ENCODE measurements at places on chromosomes 13 and 19. TPM values are rescaled to one million over a fixed set of nuclear protein-coding genes. Genes with fewer than 3 reads are reported as not detected.

The WDR87 gene
- not detected for total RNA-seq

DNA sequence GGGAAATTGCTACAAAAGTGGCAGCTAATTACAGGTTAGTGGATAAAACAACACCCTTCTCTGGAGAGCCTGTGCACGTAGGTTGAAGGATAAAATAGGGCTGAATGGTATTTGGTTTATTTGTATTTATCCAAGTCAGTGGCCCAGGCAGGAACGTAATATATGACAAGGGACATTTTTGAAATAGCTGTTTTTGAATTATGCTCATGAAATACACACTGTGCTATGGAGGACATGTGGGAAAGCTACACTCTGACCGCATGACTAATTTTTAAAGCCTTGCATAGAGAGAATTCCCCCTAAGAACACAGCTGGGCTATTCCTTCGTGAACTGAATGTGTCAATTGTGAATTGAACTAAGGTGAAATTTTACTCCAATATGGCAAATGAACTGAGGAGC, 292.1 kb upstream of the MAB21L1 start:
- no peak for DNase-seq

The KRTDAP gene
- 5,026 TPM for total RNA-seq

DNA sequence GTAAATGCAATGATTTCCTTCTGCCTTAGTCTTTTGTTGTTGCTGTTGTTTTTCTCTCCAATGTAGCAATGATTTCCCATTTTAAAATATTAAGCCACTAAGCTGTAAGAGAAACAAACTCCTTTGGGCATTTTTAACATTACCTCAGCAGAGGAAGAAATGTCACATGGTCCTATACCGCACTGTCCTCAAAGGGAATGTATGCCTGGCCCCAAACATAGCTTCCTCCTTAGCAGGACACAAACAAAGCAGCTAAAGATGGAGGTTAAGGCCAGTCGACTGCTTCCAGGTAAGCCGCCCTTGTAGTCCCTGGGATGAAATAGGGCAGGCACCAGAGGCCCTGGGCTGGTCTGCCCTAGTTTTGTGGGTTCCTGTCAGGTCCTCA, 249.0 kb downstream of the TSHZ3 start:
- DNase-seq = no peak

The LRRC25 gene
- total RNA-seq = 0.73 TPM

- no peak for DNase-seq
These were observed 303.8 kb downstream of the PCDH9 start for GRCh38 chr13:66926200-66926850.

- peak; percentile 94 for DNase-seq
These were observed 1.5 kb upstream of the MYADM start for GRCh38 chr19:53865918-53866864.

DNA sequence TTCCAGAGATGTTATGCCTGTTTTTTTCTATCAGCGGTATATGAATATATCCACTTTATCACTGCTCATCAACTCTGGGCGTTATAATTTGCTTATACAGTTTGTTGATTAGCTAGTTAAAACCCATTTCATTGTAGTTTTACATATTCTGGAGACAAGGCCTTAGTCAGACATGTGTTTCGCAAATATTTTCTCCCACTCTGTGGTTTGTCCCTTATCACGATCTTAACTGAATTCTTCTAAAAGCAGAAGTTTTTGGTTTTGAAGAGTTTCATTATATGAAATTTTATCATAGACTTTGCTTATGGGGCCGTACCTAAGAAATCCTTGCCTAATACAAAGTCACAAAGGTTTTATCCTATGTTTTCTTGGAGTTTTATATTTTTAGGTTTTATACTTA, 84.6 kb downstream of the FRY start:
- no peak for DNase-seq

The MISP3 gene
- total RNA-seq = 17.4 TPM

GRCh38 chr13:32443111-32443510, 15.2 kb upstream of the N4BP2L1 start:
- DNase-seq = no peak

Measured in suprapubic skin (tissue), 4 donors.